ENCODE measurements at places on chromosomes 1 and 21. TPM values are rescaled to one million over a fixed set of nuclear protein-coding genes. Genes with fewer than 3 reads are reported as not detected.

The C1orf94 gene
- total RNA-seq, result not detected

The ATP6V1G3 gene
- not detected for total RNA-seq

DNA sequence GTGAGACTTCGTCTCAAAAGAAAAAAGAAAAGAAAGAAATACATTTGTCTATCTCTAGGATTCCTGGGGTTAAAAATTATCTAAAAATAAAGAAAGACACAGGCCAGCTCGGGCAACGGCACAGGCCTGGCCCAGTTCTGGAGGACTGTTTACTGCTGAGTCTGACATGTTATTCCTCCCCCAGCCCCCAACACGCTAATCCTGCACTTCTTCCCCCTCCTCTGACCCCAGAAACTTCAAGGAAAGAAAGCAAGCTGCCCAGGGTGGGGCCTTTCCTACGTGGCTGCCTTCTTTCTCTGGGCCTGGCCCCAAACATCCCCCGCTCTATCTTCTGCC, 40.0 kb downstream of the ACOT7 start:
- no peak for DNase-seq

DNA sequence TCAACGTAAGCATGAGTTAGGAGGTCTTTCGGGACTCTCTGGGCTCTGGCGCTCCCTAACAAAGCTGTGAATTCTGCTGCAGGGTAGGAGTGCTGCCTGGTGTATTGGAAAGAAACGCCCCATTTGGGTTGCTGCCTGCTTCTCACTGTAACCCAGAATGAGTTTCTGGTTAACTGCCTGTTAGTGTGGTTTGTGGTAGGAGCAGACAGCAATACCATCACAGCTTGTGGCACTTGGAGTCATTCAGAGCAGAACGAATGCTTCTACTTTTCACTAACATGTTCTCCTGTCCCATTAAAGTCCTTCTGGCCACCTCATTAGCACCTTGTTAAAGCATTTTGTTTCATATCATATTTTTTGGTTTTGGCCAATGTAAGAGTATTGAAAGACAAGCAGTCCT, 18.1 kb downstream of the MAP3K7CL start:
- DNase-seq, result no peak

DNA sequence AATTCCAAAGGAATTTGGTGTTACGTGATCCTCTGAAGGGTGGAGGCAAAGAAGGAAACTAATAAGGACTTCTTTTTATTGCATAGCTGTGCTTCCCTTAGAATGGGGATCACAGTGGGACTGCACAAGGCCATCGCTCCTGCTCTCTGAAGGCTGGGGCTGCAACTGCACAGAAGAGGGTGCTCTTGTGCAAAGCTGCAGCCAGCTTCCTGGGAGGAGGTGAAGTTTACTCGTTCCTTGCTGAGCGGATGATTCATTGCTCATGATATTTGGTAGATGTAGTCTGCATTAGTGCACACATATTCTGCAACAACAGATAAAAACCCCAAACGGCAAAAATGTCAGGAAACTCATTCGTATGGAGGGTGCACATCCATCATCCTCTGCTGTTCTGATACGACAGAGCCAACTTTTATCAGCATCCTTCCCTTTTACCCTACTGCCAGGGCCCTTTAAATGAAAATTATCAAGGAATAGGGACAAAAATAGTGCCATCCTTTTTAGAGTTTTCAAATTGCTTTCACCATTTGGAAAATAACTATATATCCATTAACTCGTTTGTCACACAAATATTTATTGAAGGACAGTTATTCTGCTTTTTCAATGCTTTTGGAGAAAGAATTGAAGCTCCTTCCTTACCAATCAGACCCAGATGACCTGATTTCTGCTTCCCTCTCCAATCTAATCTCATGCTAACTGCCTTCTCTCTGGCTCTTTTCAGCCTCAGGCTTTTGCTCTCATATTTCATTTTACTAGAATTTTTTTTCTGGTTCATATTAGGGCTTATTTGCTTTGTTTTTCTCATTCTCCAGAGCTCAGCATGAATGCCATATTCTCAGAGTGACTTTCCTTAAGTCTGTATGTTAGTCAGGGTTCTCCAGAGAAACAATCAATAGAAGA, 263.6 kb downstream of the DUSP10 start:
- DNase-seq, result peak; percentile 96

GRCh38 chr1:41500781-41501518, 16.5 kb upstream of the EDN2 start:
- no peak for DNase-seq

- DNase-seq, result peak; percentile 65
Observed at GRCh38 chr1:21216835-21217811, 40.4 kb upstream of the EIF4G3 start.

- no peak for DNase-seq
Observed at GRCh38 chr1:156700736-156701531, 4.4 kb downstream of the CRABP2 start.

DNA sequence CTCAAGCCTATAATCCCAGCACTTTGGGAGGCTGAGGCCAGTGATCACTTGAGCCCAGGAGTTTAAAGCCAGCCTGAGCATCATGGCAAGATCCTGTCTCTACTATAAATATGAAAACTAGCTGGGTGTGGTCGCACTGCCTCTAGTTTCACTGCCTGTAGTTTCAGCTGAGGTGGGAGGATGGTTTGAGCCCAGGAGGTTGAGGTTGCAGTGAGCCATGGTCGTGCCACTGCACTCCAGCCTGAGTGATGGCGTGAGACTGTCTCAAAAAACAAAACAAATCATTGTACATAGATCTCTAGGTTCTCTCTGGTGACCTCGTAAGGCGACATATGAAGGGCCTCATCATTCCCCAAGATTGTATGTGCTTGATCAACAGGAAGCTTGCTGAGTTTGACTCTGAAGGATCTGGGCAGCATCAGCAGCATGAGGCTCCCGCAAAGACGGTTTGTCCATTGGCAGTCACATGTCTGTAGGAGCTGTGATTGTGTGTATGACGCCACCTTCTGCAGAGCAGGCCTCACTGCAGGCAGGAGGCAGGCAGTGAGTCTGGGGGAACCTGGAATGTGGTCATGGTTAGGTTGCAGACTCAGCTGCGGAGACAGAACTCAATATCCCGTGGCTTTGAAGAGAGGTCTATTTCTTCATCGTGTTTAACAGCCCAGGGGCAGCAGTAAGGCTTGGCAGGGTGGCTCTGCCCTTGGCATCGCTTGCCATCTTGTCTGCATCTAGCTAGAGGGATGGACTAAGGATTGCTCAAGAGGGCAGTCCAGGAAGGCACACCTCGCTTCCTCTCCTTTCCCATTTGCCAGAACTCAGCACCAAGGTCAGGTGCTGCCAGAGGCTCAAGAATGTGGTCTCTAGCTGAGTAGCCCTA, 14.0 kb downstream of the ATP5PO start:
- DNase-seq, result peak; percentile 64

All from MCF 10A (cell line).